ENCODE measurements at places on chromosomes 16 and 17. TPM values are rescaled to one million over a fixed set of nuclear protein-coding genes. Genes with fewer than 3 reads are reported as not detected.

DNA sequence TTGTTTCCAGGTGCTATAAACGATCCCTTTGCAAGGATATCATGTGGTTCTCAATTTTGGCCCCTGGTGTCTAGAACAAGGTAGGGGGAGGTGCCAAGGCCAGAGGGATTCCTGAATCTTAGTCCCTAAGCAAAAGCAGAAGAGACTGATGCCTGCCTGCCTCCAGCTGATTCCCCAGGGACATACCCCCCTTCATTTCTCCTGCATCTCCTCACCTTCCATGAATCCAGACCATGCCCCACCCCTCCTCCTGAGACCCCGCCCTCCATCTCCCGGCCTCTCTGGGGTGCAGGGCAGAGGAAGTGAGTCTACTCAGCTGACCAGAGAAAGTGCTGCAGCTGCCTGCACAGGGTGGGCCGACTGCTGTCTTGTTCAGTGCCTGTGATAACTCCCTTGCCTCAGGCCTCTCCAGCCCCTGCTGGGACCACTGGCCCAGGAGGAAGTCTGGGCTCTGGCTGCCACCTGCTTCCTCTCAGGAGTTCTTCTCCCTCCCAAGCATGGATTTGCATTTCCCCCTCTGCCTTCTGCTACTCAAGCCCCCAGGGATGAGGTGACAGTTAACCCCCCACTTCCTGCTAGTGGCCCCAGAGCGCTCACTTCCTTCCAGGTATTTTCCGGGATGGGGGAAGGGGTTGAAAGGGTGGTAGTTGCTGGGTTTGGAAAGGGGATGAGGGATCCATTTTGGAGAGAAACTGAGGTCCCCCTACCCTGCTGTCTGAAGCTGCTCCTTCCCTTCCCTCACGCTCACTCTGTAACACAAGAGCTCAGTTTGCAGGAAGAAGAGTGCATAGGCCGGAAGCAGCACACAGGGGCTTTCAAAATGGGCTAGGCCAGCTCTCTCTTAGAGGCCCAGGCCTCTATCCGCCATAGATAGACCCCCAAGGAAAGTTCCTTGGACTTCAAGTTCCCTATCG lies 10.5 kb upstream of the TSPOAP1 start:
- peak; percentile 85 for DNase-seq

DNA sequence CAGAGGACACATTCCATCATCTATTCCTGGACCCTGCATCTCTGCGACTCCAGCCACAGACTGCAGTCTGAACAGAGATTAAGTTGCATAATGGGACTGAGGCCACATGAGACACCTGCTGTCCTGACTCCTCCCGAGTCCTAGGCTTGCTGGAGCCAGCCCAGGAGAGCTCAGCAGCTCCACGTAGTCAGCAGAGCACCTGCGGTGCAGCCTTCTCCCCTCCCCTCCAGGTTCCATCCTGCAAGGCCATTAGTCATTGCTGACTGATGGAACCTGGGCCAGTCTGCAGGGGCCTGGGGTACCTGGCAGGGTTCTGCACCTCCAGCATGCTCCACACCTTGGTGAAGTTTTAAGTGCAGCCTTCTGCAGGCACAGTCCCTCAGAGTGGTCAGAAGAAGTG lies 76.7 kb downstream of the PLD6 start:
- DNase-seq: no peak

DNA sequence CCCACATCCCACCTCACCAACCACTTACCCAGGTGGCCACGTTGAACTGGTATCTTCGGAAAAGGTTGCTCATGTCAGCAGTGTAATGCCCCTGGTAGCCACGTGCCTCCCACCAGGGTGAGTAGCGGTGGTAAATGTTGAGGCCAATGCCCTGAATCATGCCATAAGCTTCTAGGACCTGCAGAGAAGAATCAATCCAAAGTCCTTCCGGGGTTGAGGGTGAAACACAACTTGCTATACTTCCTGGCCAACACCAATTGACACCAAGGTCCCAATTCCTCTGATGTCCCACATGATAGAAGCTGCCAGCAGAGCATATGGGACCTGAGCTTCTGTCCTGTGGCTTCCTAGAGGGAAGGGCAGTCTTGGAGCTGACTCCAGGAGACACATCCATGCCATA lies 11.3 kb upstream of the CNOT1 start:
- DNase-seq: no peak

- DNase-seq: no peak
Observed at GRCh38 chr16:4882633-4883285, 35.5 kb downstream of the UBN1 start.

DNA sequence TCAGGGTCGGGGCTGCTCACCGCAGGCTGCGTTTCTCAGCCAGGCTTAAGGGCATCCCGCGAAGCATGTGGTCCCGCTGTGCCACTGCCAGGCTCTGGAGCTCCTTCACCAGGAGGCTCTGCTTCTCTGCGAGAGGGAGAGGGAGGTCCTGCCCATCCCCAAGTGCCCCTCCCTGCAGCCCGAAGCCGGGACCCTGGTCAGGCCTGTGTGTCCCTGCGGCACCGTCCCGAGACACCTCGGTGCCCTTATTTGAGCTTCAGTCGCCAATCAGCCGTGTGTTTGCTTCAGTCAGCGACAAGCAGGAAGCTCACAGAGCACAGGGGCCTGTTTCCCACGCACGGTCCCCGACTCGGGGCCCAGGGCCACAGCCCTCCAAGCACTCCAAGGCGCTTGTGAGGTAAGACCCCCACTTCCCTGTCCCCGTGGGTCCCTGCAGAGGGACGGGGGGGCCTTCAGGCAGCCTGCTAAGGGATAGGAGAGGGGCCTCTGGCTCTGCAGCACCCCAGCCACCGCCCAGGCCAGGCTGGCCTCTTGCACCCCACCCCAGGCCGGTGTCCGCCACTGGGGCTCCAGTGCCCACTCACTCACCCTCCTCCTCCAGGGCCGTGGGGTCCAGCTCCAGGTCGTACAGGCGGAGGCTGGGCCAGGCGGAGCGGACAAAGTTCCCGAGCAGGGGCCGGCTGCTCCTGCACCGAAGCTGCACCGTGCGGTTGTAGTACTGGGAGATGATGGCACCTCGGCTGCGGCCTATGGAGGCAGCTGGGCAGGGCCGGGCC lies 3.2 kb downstream of the TMC6 start:
- peak; percentile 52 for DNase-seq

IGFBP4 gene
- 27.1 TPM for total RNA-seq

PIP4K2B gene
- 45.7 TPM for total RNA-seq

CCL7 gene
- not detected for total RNA-seq

DNA sequence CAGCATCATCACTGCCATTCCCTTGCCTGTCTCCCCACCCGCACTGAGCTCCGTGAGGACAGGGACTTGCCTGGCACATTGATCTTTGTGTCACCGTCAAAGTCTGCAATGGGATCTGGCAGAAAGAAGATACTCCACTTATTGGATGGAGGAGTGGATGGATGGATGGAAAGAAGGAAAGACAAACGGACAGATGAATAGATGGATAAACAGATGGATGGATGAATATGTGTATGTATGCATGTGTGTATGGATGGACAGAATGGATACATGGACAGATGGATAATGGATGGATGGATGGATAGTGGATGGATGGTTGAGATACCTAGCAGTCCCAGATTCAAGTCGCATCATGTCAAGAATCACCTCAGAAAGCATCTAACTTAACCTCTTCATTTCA lies 99.9 kb downstream of the SDK2 start:
- DNase-seq: no peak

- no peak for DNase-seq
Observed at GRCh38 chr17:2107506-2107905, 52.6 kb downstream of the HIC1 start.

GUCY2D gene
- not detected for total RNA-seq

GRCh38 chr17:1123921-1124715 lies 55.7 kb downstream of the ABR start:
- no peak for DNase-seq

CHST4 gene
- not detected for total RNA-seq

DNA sequence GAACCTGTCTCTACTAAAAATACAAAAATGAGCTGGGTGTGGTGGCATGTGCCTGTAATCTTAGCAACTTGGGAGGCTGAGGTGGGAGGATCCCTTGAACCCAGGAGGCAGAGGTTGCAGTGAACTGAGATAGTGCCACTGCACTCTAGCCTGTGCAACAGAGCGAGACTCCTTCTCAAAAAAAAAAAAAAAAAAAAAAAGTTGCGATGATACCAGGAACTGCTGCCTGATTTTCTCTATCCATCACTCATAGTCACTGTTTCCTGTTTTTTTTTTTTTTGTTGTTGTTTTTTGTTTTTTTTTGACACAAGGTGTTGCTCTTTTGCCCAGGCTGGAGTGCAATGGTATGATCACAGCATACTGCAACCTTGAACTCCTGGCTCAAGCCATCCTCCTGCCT lies 59.2 kb downstream of the ABCC1 start:
- no peak for DNase-seq

RAB26 gene
- total RNA-seq: 1.1 TPM

PRSS22 gene
- total RNA-seq: not detected

- DNase-seq: no peak
Observed at GRCh38 chr17:9334536-9335446, 240.8 kb downstream of the STX8 start.

DNA sequence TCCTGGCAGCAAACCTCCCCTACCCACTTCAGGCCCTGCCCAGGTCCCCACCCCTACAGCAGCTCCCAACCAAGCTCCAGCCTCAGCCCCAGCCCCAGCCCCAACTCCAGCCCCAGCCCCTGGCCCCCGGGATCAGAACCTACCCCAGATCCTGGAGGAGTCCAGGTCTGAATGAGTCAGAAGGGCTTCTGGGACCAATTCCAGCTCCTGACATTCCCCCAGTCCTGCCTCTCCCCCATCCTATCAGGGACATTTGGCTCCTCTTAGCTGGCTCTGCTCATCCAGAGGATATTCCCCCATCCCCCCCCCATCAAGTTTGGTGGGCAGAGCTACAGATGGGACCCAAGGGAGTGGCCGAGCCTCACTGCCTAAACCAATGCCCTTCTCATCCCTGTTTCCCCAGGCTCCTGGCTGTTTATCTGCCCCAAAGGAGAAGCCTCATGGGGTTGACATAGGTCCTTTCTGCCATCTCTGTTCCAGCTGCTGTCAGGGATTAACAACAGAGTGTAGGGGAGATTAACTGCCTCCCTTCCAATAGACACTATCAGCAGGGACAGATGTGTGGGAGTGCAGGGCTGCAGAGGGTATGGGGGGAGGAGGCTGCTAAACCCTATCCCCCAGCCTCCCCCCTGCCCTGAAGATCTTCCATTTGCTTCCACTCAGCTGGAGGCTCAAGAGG lies 16.5 kb downstream of the CNTNAP1 start:
- no peak for DNase-seq

GRCh38 chr16:66395806-66396555 lies 29.5 kb downstream of the CDH5 start:
- DNase-seq: no peak

HOXB4 gene
- 6.2 TPM for total RNA-seq

DNA sequence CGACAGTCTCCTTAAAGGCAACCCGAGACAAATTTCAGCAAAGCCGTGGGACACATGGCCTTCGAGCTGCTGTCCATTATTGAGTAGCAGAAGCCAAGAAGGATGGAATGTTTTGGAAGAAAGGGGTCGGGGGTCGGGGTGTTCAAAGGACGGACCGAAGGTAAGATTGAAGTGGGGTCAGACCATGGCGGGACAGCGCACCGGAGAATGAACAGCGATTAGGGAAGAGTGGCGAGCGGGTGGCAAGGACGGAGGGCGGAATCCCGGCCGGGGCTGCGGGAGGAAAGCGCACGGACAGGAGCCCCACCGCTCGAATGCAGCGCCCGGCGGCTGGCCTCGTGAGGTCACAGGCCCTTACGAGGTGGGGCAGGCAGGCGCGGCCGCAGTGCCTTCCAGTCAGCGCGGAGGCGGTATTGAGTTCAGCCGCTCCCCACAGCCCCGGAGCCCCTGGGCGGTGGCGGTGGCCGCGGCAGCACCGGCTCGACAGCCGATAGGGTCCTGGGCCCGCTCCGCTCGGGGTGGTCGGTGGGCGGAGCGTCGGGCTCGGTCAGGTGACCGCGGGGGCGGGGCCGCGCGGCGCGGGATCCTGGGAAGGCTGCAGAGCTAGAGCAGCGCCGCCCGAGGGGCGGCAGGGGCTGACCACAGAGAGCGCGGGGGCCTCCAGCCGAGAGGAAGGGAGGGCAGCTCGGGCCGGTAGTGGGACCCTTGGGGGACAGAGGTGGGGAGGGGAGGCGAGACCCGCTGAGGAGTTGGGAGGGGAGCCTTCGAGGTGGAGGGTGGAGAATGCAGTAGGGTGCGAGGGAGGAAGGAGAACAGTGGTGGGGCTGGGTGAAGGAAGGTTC lies at the start of gene EFCAB13:
Gene EFCAB13, plus strand, starts transcription at position 574 of the 842 bp plus-strand sequence. CDS start 4,399 bp downstream, outside the sequence.
- peak; percentile 77 for DNase-seq

- DNase-seq: no peak
Observed at GRCh38 chr17:29973005-29973404, 31.6 kb downstream of the EFCAB5 start.
